CD4-positive, alpha-beta T cell (primary cell): ENCODE measurements at places on chromosomes 4 and X.
A peak's percentile ranks its signal among the peaks of the same experiment; 100 is the strongest.

DNA sequence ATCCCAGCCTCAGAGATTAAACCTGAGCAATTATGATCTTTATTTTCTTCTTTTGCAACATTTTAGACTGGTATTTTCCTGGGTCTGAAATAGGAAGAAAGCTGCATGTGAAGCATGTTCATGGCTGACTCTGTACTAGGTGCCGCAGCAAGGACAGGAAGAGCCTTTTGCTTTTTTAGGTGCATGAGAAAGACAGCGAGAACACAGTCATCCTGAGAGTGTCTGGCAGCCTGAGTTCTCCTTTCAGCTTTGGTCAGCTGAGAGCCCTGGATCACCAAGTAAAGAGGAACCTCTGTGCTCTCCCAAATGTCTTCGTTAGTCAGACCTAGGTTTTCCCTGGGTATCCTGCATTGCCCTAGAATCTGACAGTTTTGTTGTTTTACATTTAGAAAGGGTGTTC is 29.8 kb downstream of the FAM149A start:
- peak; percentile 20 for DNase-seq

DNA sequence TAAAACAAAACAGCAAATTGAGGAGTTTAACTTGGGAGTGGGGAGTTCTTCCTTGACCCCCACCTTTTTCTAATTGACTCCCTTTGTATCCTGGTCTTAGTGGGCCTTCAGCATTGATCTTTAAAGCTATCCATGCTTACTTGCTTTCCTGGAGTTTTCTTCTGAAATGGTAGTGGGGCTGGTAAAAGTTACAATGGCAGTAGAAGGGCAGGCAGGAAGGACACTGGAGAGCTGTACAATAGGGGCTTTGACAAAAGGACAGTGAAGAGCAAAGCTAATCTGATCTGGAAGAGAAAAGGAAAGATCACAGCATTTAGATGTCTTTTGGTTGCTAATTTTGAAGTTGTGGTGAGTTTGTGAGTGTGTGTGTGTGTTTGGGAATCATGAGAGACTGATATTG is 111.5 kb downstream of the MID1 start:
- DNase-seq, result no peak

- DNase-seq, result no peak
Observed at GRCh38 chr4:38625508-38625907, 38.5 kb upstream of the KLF3 start.

GRCh38 chr4:15665753-15666365 is 10.7 kb upstream of the FBXL5 start:
- DNase-seq, result peak; percentile 45

DNA sequence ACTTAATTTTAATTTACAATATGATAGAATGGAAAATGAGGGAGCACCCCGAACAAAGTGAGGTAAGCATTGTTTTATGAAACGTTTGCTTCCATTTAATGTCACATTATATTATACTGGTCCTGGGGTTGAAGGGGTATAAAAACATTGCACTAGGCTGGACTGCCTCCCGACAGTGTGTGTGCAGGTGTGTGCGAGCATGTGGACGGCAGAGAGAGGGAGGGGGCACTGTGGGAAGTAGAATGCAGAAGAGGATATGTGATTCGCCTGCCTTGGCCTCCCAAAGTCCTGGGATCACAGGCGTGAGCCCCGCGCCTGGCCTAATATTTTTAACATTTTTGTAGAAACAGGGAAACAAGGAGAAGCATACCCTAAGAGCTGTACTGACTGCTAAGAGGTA is 36.0 kb downstream of the IRF2 start:
- DNase-seq, result no peak

DNA sequence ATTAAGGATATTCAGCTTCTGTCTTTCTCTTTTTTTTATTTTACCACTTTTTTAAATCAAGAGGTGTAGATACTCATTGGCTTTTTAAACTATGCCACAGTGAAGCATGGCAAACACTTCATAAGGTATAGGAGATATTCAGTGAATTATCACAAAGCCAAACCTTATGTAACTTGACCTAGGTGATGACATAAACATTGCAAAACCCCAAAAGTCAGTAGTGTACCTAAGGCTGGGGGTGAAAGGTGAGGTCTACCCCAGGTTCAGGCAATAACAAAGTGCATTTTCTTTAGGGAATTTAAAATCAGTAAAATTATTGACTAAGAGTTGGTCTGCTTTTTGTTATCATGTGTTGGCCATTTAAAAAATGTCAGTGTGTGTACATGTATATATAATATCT is 39.1 kb downstream of the CDKL5 start:
- no peak for DNase-seq

- no peak for DNase-seq
Observed at GRCh38 chrX:46757593-46757992, 1.3 kb downstream of the SLC9A7 start.

DNA sequence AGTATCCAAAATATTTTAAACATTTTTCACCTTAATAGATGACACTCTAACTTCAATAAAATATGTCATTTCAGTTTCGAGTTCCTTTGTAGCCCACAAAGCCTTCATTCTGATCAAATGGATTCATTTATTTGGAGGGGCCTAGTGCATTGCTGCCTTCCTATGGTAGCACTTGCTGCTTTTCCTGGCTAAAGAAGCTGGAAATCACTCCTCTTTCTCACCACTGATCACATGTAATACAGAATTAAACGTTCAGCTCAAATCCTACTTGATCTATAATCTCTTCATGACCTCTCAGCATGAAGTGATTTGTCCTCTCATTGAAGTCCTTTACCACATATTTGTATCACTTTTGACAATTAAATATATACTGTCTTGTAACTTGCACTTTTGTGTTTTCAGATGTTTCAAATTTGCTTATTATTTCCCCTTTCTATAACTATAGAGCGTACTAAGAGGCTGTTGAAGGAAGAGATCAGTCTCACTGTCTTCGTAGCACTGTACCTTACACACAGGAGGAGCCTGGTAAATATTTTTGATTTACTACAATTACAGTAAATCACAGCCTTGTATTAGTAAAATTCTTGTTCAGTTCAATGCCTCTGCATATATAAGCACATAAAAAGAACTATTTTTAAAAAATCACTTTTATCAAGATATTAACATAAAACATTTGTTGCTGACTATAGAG is 555 bp downstream of the CFI start:
- no peak for DNase-seq

GRCh38 chrX:43586830-43587229 is 69.3 kb upstream of the MAOA start:
- no peak for DNase-seq

DNA sequence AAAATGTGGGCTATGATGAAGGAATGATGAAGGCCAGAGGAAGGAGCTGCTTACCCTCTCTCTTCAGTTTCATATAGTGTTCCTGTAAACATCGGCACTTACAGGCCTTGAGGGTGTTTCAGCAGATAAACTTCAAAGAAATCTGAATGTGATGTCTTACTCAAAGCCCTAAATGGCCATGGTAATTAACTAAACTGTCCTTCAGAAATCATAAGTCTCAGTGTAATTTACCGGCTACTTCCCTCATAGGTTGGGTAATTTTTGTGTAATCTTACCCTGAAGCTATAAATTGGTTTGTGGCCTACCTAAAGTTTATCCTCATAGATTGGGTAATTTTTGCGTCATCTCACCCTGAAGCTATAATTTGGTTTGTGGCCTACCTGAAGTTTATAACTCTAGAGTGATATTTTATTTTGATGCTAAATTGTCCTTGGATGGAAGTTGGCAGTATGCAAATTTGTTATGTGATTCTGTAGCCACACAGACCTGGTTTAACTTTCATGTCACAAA is 2700.3 kb downstream of the ARAP2 start:
- no peak for DNase-seq

GRCh38 chrX:45850775-45851433 is 650.2 kb upstream of the DIPK2B start:
- DNase-seq, result peak; percentile 5

DNA sequence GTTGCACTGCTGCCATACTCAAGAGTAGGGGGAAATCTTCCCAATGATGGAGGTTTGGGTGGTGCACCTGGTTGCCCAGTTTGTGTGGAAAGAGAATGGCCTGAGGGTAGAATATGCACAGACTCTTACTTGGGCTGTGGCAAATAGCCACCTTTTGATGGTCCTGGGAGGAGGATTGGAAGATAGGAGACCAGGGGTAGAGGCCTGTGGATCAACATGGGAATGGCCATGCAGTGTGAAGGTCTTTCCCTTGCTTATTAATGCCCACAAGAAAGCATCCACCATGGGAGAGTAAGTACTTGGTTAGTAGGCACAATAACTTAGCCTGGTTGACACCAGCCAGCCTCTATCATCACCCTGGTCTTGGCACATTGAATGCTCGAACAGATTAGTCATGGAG is 156.8 kb upstream of the LEF1 start:
- no peak for DNase-seq

DNA sequence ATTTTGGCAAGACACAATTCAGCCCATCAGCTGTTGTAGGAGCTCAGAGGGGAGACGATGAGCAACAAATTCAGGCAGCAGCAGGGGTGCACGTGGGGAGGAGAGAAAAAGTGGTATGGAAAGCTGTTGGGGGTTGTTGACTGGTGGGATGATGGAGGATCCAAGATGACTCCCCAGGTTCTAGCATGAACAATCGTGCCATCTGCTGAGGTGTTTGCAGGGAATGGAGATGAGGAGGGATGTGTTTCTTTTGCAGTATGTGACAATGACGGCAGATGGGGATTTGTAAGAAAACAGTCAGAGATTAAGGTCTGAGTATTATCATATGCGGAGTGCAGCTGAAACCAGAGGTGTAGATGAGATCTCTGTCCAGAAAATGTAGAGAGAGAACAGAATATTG is 63.3 kb downstream of the SEL1L3 start:
- no peak for DNase-seq

DNA sequence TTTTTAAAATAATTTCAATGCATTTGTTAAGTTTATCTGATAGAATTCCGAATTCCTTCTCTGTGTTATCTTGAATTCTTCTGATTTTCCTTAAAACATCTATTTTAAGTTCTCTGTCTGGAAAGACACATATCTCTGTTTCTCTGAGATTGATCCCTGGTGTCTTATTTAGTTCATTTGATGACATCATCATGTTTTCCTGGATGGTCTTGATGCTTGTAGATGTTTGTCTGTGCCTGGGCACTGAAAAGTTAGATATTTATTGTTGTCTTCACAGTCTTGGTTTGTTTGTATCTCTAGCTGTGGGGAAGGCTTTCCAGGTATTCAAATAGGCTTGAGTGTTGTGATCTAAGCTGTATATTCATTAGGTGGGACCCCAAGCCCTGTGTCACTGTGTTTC is 1028.8 kb downstream of the GLUD2 start:
- no peak for DNase-seq

GRCh38 chrX:153353416-153353815 is 19.5 kb downstream of the ZNF275 start:
- DNase-seq, result no peak

- DNase-seq, result no peak
Observed at GRCh38 chr4:22478426-22478825, 37.4 kb downstream of the ADGRA3 start.

DNA sequence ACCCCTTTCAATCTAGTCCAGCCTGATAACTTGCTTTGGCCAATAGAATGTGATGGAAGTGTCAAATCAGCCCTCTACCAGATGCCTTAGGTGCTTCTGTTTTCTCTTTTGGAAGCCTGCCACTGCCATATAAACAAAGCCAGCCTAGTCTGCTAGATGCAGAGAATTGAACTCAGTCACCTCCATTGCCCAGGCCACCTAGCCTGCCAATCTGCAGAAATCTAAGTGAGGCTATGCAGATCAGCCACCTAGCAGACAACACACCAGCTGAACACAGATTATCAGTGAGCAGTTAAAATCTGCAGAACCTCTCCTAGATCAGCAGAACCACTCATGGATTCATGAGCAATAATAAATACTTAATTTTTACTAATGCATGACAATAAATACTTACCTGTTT is 1108.2 kb downstream of the PCDH18 start:
- DNase-seq, result no peak

GRCh38 chrX:46978341-46979291 is 66.4 kb downstream of the JADE3 start:
- peak; percentile 37 for DNase-seq

DNA sequence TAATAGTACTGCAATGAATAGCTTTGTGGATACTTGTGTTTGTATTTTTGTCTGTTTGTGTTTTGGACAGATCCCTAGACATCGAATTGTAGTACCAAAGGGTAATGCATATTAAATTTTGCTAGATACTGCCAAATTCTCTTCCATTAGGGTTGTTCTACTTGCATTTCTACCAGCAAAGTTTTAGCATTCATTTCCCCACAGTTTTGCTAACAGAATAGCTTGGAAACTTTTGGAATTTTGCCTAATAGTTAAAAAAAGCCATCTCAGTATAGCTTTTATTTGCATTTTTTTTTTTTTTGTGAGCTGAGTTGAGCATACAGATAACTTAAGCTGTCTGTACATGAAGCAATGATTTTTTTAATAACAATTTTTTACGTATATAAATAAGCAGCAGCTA is 1084.9 kb downstream of the ADGRL3 start:
- DNase-seq, result no peak

- no peak for DNase-seq
Observed at GRCh38 chr4:16082426-16083240, 1.2 kb downstream of the PROM1 start.

DNA sequence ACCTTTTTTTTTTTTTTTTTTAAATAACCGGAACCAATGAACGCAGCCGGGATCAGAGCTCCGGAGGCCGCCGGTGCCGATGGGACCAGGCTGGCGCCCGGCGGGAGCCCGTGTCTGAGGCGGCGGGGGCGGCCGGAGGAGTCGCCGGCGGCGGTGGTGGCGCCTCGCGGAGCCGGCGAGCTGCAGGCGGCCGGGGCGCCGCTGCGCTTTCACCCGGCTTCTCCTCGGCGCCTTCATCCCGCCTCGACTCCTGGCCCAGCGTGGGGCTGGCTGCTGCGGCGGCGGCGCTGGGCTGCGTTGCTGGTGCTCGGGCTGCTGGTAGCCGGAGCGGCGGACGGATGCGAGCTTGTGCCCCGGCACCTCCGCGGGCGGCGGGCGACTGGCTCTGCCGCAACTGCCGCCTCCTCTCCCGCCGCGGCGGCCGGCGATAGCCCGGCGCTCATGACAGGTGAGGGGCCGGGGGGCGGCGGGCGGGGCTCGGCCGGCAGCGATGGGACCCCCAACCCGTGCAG is 337 bp downstream of the STIM2 start:
- DNase-seq, result peak; percentile 79

DNA sequence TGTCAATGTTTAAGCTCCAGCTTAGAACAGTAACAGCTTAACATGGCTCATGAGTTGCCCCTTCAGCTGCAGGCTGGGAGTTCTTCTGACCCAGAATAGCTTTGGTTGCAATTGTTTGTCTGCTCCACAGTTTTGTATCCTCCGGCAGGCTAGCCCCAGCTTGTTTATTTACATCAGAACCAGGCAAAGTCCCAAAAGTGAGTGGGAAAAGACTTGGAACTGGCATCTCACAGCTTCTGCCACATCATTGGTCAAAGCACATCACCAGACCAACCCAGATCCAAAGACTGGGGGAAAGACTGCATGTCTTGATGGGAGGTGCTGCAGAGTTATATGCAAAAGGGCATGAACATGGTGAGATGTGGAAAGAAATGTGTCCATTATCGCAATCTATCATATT is 231.2 kb upstream of the CPEB2 start:
- no peak for DNase-seq

- no peak for DNase-seq
Observed at GRCh38 chr4:94451051-94451694, 569 bp upstream of the PDLIM5 start.

GRCh38 chrX:3771766-3772165 is 58.3 kb upstream of the PRKX start:
- no peak for DNase-seq
